ENCODE measurements at places on chromosomes 4 and X.

DNA sequence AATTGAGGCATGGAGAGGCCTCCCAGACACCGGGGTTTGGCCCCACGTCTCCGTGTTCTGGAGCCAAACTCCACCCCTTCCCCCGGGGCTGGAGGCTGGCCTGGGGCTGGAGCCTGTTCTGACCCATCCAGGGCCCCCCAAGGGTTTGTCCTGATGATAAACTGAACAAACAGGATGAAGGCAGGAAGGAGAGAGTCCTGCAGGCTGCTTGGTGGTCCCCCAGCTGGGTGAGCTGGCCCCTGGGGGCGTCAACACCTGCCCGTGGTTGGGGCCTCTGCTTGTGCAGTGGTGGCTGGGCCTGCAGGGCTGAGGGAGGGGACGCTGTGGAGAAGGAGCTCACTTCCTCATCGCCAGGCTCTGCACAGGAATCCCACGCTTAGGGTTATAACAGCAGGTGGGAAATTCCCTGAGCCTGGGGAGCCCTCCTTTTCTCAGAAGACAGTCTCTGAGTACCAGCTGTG lies 2.3 kb downstream of the SH3TC1 start:
- peak; percentile 68 for DNase-seq

- no peak for DNase-seq
Measured at GRCh38 chr4:141207961-141208360, 12.7 kb upstream of the ZNF330 start.

DNA sequence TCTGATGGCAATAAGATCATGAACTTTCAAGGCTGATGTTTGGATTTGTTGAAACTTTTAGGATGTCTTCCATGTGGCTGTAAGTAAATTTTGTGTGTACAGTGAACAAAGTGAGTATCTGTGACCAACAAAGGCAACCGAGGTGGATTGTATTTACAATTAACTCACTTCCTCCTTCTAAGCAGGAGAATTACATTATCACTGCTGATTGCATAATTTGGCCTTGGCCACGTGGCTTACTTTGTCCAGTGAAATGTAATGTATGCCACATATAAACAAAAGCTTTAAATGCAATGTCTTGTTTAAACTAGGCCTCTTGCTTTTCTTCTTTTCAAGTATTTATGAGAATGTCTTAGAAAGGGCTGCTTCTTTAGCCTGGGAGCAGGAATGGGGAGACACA lies 66.3 kb upstream of the MAD2L1 start:
- no peak for DNase-seq

- DNase-seq, result no peak
Measured at GRCh38 chr4:13445841-13446790, 38.0 kb downstream of the RAB28 start.

- no peak for DNase-seq
Measured at GRCh38 chr4:169245061-169245460, 25.7 kb downstream of the SH3RF1 start.

DNA sequence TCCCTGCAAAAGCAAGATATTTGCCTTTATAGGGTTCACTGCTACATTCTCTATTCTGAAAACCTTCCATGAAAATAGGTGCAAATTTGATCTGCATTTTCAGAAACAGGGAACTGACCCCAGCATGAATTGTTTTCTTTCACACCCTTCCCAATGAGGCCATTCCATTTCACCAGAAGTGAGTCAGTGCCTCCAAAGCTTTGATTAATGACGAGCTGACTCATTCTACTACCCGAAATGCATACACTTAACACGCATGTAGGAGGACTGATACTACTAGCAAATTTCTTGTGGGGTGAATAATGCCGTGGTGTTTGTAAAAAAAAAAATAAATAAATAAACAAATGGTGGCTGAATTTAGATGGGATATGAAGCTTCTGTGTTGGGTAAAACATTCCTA lies 146.9 kb upstream of the FGF13 start:
- no peak for DNase-seq

- no peak for DNase-seq
Measured at GRCh38 chrX:66489339-66489738, 149.5 kb downstream of the EDA2R start.

DNA sequence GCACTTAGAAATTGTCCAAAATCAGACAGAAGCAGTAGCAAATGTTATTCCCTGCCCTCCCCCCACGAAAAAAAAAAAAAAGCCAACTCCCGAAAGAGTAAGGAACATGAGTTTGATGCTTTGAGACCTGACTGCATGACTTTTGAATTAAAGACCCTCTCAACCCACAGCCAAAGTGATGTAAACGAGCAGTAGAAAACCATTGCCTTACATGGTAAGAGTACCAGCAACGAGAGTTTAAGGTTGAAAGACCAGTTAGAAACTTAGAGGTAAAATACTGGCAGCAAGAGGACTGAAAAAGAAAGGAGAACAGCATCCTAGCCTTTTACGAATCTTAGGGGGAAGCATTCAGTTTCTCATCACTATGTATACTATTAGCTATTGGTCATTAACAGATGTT lies 10.0 kb upstream of the ANXA10 start:
- DNase-seq, result no peak

GRCh38 chr4:101102114-101102742 lies 245.1 kb downstream of the PPP3CA start:
- no peak for DNase-seq

DNA sequence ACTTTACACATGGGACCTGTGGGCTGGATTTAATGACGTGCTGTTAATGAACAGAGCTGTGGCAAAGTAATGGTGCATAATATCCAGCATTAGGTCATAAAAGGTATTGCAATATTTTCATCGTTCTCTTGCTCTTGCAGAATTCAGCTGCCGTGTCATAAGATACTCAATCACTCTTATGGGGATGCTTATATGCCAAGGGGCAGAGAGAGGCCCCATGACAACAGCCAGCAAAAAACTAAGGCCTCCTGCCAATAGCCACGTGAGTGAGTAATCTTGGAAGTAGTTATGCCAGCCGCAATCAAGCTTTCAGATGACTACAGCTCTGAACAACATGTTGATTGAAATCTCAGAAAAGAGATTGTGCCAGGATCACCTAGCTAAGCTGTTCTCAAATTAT lies 616.9 kb downstream of the FSTL5 start:
- DNase-seq, result no peak

GRCh38 chr4:73055241-73055897 lies 14.1 kb downstream of the COX18 start:
- no peak for DNase-seq

DNA sequence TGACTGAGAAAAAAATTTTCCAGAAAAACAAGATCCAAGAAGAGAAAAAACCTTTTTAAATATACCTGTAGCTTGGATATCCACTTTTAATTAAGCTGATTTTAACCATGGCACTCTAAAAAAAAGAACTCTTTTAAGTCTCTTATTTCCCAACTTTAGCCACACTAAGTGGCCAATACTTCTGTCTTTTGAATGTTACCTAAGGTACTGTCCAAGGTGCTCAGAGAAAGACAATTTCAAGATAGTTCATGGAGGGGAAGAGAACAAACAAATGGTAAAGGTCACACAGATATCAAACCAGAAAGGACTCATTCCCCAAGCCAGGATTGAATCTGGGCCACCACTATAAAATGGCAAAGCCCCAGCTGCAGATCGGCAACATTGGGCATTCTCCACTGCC lies 10.1 kb downstream of the NLRP2B start:
- DNase-seq, result no peak

DNA sequence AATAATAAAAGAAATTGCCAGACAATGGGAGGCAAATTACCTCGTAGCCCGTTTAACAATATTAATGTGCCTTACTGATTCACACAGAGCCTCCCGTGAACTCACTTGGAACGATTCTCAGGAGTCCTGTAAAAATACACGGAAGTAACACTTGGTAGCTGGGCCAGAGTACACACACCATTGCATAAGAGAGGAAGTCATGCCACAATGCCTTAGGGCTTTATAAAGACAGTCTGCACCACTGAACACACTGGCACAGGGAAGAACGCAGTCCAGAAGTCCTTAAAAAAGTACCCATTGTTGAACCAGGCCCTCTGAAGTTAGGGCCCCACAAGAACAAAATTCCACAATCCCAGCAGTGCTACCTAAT lies 15.1 kb downstream of the SLC2A9 start:
- no peak for DNase-seq

DNA sequence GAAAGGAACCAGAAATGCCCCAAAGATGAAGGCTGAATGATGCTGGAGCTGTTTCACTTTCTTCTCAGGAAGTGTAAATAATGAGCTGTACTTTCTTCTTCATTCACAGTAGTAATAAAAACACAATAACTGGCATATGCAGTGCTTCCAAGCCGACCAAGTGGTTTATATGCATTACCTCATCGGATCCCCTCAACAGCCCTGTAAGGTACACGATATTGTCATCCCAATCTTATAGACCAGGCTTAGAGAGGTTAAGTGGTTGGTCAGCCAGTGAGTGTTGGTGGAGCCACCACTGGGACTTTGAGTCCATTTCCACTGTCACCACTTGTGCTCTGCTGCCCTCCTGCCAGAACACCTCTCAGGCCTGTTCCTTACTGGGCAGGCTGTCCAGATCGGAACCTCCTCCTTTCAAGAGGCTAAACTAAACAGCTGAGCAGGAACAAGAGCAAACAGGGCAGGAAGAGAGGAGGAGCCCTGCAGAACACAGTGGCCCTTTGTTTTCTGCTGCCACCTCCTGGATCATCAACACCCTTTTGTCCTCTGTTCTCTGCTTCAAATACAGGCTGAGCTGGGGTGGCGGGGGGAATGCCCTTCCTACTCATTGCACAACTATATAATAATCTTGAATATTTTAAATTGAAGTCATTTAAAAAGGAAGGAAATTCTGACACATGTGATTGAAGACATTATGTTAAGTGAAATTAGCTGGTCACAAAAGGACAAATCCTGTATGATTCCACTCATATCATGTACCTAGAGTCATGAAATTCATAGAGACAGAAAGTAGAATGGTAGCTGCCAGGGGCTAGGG lies 112.5 kb upstream of the ATP6AP2 start:
- DNase-seq, result peak; percentile 44

DNA sequence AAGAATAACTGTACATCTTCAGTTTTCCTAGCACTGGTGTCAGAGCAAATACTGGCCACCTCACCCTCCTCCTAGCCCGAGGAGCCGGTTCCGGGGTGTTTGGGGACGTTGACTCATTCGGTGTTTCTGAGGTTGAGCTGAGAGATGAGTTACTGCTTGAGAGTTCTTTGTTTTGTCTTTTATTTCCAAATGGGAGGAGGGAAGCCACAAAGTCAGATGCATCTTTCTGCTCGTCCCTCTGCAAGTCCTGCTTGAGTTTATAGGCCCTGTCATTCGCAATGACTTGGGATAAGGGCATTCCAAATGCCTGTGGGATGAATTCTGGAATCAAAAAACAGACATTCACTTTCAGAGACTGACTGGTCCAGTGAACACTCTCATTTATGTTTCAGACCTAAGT lies 77.5 kb downstream of the HCCS start:
- DNase-seq, result no peak

DNA sequence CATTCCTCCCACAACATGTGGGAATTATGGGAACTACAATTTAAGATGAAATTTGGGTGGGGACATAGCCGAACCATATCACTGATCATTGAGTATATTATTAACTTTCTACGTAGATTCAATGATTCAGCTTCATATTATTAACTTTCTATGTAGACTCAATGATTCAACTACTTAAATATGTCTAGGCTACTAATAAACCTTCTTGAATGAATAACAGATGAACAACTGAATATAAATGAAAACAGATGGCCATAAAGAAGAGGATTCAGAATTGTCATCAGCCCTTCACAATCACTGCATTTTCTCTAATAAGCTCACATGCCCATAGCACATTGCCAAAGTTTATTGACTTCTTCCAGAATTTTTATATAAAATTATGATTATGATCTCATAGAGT lies 57.0 kb downstream of the CEP44 start:
- DNase-seq, result no peak

- DNase-seq, result no peak
Measured at GRCh38 chr4:61580721-61581377, 380.7 kb downstream of the ADGRL3 start.

- DNase-seq, result no peak
Measured at GRCh38 chr4:2812612-2813354, 19.9 kb downstream of the SH3BP2 start.

DNA sequence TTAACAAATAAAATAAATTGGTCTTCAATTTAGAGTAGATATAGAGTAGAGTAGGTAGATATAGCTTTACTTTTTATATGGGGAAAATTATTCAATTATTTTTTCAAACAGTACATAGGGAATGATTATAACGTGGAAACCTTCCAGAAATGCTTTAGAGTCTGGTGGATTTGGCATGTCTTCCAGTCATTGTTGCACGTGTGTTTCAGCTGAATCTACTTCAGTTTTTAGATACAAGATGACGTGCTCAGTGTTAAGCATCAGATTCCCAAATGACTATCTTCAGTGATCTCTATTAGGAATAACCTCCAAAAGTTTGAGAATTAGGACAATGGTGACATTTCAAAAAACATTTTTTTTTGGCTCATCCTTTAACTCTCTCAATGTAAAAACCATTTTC lies 616.9 kb downstream of the ANKRD50 start:
- no peak for DNase-seq

- peak; percentile 4 for DNase-seq
Measured at GRCh38 chr4:78951862-78952472, 12.7 kb upstream of the PAQR3 start.

GRCh38 chr4:177125656-177126055 lies 184.0 kb upstream of the NEIL3 start:
- DNase-seq, result no peak

- DNase-seq, result no peak
Measured at GRCh38 chr4:91127831-91128230, 1000.6 kb downstream of the CCSER1 start.

- DNase-seq, result no peak
Measured at GRCh38 chr4:41189666-41190065, 24.7 kb downstream of the APBB2 start.

GRCh38 chr4:137283737-137284136 lies 248.6 kb downstream of the PCDH18 start:
- no peak for DNase-seq

DNA sequence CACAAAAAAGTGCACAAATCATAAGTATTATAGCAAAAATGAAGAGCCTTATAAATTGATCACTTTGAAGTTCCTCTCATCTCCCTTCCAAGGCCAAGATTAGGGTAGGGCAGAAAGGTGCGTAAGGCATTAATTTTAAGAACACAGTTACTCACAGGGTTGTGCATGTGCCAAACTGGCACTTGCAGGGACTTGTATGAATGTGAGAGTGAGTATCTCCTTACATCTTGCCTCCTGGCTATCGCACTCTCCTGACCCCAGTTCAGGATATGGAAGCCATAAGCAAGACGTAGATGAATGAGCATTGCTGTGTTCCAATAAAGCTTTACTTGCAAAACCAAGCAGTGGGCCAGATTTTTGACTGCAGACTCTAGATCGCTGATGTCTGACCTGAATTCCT lies 510.1 kb upstream of the AADAT start:
- no peak for DNase-seq

DNA sequence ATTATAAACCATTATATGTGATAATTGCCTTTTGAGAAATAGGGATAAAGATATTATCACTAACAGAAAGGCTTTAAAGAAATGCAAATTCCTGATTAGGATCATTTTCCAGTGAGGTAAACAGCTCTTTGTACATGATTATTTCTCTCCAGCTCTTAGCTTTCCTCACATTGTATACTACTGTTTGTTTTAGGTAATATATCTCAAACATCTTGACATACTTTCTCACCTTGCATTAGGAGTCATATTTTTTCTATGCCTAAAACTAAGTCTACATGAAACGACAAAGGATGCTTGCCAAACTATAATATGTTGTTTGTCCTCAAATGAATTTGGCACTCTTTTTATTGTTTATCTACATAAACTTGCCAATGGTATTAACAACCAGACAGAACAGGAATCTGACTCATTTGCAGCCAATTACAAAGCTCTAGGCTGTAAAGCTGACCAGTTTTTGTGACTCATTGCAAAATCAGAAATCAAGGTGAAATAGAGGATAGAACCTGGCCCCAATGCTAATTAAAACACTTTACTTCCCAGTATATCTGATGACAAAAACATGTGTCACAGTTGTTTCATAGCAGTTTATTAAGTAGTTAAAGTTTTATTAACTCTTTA lies 107.0 kb downstream of the IQCM start:
- no peak for DNase-seq
